ENCODE measurements at places on chromosomes 5 and 9.

- DNase-seq, result no peak
Measured at GRCh38 chr5:105593011-105593760, 2030.6 kb upstream of the NUDT12 start.

GRCh38 chr5:149453618-149454415 lies 74.7 kb upstream of the IL17B start:
- no peak for DNase-seq

GRCh38 chr5:146072595-146072994 lies 32.8 kb downstream of the PLAC8L1 start:
- no peak for DNase-seq

DNA sequence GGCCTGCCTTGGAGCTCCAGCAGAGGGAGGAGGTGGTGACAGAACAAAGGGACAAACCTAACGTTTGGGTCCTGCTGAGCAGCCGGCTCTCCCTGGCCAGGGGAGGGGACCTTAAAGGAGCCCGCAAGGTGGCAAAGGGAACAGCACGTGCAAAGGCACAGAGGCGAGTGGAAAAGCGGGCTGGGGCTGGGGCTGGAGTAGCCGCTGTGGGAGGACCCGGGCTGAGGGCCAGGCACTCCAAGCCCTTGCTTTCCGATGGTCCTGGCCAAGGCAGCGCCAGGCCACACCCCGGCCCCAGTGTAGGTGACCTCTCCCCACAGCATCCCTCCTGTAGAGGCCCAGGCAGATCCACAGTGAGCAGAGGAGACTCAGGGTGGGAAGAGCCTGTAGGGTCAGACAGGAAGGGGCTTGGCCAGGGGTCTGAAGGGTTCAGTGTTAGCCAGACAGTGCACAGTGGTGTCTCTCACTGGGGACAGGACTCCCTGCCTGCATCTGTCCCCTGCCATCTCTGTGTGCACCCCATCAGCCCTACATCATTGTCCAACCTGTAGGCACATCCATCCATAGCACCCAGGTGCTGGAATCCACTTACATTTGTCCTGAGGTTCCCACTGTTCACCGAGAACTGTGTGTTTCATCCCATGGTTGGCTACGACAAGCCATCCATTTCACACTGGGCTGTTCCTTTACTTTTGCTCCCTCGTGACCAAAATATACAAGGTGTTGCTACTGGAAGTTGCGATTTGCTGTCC lies 77.0 kb downstream of the NEK6 start:
- no peak for DNase-seq

DNA sequence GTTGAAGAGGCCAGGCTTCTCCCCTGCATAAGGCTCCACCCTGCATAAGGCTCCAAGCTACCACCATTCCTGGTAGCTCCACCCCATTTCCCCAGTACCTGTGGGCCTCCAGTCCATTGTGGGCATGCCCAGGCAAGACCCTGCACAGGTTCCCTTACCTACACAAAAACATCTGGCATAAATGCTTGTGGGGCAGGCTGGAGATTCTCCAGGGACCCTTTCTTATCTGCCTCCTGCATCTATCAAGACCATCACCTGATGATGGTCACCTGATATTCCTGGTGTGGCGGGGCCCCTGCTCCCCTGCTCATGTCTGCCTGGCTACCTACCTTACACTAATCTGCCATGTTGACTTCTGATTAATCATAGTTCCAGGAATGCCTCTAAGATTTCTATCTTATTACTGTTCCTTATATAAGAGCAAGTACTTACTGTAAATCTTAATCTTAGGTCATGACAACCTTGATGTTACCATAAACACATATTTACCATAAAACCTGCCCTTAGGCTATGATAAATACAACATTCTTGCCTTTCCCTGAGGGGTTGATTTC lies 41.0 kb downstream of the FGD3 start:
- no peak for DNase-seq

GRCh38 chr9:134724912-134725604 lies 83.5 kb downstream of the COL5A1 start:
- DNase-seq, result no peak
